ENCODE measurements at places on chromosomes 1 and 21.

DNA sequence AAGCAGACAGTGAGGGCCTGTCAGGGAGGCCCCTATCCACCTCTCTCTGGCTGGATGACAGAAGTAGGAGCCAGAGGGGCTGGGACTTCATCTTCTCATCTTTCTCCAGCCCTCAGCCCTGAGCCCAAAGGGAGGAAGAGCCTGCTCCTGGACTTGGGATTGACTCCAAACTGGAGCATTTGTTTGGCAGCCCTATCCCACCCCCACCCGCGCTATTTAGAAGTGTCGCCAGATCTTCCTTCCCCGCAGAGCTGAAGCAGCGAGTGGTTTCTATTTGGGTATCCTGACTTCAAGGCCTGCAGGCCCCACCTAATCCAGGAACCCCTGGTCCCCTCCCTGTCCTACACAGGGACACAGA, 9.6 kb downstream of the NES start:
- DNase-seq = no peak

- no peak for DNase-seq
These were observed 72.2 kb downstream of the ATF6 start for GRCh38 chr1:161838362-161838761.

DNA sequence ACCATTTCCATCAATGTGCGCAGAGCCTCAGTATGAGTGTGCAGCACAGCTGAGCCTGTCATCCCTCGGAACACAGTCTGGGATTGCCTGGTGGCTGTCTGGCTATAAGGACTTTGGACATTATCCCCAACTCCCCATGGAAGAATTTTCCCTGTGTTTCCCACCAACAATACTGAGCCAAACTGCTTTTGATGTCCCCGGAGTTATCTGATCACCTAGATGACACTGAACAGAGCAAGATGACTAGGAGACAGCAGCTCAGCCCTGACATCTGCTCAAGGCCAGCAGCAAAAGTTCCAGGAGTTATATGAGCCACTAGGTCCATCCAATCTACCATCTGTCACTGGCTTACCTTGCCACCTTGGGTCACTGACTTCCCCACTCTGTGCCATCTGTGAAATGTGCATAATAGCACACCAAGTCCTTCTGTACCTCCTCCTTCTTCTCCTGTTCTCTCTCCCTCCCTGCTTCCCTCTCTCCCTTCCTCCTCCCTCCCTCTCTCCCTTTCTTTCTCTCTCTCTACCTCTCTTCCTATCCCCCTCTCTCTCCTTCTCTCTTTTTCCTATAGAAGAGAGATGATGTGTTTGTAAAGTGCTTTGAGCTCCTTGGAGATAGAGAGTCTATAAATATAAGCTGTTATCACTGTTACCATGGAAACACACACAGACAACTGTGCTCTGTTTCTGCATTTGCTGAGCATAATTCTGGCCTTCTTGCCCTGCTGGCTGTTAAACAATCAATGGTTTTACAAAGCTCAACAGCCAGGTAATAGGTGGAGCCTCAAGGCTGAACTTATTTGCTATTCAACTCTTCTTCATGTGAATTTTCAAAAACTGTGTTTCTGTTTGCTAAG, 19.7 kb upstream of the ATP1B1 start:
- DNase-seq = no peak

- DNase-seq = no peak
These were observed 615.2 kb downstream of the PLA2G4A start for GRCh38 chr1:187443939-187444338.

- DNase-seq = no peak
These were observed 44.2 kb upstream of the KDM4A start for GRCh38 chr1:43605766-43606165.

DNA sequence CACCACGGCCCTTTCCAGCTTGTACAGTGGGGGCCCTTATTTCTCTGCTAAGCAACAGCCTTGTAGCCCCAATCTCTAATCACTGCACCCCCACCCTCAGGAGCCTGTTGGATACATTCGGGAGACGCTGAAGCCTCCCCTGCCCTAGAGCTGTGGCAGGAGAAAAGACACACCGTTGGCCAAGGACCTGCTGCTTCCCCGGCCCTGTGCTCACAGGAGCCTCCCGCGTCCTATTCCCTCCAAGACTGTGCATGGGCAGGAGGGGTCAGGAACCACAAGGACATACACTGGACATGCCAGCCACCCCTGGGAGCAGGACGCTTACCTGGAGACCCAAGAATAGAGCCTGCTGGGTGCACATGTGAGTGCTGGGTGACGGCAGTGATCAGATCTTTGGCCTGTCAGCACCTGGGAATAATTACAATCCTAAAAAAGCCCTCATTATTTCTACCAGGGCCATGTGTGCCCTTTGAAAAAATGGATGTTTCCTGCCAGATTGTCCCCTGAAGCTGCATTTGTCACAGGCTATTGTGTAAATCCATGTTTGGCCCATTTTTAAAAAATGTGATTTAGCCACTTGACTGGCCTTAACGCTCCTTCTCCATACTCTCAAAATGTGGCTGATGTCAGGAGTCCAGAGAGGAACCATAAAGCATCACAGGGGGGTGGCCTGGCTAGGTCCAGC, 590.6 kb downstream of the MATN1 start:
- DNase-seq = no peak

DNA sequence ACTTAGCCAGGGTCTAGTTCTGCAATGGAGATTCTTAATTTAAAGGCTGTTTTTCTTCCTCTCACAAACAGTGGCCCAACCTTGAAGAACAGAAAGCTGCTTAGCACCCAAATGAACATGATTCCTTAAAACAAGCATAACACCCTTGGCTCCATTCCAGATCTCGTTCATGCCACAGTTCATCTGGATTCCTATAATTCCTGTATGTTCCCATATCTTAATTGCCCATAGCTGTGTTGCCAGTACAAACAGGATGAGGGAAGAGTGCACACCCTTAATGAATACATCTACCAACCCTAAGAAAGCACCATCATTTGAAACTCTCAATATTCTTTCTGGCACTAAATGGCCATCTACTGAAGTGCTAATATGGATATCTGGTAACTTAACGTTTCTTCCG, 45.5 kb downstream of the TGFB2 start:
- no peak for DNase-seq

GRCh38 chr1:111600886-111601386, 18.7 kb upstream of the RAP1A start:
- no peak for DNase-seq

DNA sequence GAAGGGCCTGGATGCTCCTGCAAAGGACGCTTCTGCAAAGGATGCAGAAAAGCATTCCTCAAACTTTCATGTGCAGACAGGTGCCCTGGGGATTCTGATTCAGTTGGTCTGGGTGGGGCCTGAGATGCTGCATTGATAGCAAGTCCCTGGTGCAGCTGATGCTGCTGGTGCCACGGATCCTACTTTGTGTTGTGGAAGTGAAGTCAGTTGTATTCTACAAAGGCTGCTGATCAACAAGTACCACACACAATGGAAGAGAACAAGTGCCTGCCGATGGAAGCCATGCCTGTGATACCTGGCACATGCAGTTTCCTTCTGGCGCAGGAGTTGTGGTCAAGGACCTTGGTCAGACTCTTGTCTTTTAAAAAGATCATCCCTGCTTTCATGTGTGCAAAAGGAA, 478.8 kb downstream of the CAMTA1 start:
- no peak for DNase-seq

DNA sequence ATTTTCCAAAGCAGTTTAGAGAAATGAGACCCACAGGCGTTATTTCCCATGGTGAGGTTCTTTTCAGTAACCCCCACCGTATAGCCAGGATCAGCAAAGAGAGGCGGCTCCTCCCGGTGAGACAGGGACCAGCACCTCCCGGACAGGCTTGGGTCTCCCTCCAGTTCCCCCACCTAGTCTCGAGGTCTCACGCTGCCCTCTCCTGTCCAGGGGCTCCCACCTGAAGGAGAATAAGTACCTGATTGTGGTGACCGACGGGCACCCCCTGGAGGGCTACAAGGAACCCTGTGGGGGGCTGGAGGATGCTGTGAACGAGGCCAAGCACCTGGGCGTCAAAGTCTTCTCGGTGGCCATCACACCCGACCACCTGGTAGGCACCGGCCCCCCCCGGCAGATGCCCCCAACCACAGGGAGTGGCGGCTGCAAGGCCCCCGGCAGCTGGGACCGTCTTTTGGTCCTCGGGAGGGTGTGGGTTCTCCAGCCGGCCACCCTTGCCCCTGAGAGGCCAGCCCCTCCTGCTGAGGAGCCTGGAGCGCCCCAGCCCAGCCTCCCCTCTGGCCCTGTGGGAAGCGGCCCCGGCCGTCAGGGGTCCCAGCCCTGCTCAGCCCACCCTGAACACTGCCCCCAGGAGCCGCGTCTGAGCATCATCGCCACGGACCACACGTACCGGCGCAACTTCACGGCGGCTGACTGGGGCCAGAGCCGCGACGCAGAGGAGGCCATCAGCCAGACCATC, 4.9 kb downstream of the COL6A1 start:
- no peak for DNase-seq

DNA sequence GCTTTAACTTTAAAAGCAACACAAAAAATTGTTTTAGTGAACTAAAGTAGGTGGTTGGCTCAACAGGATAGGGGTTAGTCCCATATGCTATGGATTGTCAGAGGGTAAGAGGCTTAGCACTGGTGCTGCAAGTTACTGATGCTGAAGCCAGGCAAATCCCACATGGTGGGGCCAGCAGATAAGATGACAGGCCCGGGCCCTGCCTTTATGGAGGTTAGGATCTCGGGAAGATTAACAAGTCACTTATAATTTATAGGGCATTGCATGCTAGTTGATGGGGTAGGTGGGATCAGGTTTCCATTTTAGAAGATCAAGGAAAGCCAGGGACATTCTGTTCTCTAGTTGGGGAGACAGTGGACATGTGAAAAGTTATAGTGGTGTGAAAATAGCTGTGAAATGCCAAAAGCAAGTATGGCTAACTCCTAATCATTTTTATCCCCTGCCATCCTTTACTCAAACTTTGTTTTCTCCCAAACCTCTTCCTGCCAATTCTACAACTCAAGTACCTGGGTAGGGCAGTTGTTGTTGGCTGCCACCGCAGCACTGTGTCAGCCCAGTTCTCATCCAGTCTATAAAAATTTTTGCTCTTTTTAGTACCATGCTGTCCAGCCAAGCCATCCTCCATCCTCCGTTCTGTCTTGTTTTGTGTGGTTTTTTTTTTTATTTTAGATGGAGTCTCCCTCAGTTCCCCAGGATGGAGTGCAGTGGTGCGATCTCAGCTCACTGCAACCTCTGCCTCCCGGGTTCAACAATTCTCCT, 10.3 kb downstream of the CHAF1B start:
- DNase-seq = no peak

DNA sequence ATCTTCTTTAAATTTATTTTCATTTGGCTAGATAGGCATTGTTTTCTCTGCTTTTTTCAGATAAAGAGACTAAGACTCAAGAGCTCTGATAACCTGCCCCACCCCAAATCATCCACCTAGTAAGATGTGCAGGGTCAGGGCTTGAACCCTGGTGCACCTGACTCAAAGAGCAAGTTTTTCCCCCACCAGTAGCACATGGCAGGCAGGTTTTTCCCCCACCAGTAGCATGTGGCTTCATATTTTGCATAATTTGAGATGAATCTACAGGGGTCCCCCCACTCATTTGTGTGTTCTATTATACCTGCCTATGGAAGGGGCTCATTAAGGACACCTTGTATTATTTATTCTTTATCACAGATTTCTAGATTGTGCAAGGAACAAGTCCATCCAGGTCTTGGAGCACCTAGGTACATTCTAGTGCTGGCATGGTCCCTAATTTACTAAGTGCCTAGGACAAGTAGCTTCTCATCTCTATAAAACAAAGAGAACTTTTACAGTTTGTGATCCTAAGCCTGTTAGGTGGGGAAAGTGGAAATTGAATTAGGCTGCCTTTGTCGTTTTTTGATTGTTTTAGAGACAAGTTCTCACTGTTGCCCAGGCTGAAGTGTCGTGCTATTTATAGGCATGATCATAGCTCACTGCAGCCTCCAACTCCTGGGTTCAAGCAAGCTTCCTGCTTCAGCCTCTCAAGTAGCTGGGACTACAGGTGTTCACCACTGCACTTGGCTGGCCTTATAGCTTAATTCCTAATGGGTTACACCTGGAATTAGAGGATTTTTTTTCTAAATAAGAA, 13.2 kb upstream of the CTSE start:
- DNase-seq = no peak

GRCh38 chr1:50155541-50155940, 46.8 kb downstream of the ELAVL4 start:
- DNase-seq = no peak

DNA sequence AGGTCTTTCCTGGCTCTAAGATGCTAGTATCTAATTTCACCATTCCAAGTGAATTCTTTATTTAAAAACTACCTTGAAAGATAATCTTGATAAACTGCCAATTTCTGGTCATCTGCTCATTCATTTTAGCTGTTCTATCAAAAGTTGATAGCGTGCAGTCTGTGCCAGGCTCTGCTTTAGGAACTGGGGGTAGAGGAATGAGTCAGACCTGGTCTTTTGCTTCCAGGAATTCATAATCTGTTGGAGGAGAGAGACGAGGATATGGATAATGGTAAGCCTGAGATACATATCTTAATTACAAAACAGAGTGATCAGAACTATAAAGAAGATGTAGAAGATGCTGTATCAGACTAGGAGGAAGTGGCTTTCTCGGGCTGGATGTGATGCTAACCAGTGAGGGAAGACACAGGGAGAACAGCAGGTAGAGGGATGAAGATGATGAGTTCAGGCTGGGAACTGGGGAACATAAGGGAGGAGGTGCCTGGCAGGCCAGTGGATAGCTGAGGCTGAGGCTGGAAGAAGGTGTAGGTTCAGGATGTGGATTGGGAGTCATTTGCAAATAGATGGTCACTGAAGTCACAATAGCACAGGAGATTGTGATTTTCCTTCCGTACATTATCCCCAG, 12.3 kb upstream of the PHC2 start:
- DNase-seq = no peak

- DNase-seq = no peak
These were observed 14.2 kb downstream of the UTS2 start for GRCh38 chr1:7838714-7839113.

- DNase-seq = peak; percentile 90
These were observed 49.7 kb downstream of the RASSF5 start for GRCh38 chr1:206556750-206557635.

DNA sequence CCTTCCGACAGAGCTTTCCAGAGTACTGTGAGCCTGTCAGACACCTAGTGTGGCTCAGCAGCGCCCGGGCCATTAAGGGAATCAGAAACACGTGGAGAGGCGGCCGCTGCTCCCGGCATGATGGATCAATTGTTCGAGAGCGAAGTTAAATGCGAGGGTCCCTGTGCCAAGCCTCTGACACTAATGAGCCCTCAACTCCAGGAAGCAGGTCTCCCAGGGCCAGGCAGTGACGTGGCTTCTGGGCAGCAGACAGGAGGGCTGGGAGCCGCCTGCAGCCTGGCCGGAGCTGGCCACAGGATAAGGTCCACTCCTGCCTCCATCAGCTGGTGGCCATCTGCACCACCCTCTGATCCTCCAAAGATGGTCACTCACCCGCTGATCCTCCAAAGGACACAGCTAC, 67.5 kb upstream of the CLDN14 start:
- no peak for DNase-seq

DNA sequence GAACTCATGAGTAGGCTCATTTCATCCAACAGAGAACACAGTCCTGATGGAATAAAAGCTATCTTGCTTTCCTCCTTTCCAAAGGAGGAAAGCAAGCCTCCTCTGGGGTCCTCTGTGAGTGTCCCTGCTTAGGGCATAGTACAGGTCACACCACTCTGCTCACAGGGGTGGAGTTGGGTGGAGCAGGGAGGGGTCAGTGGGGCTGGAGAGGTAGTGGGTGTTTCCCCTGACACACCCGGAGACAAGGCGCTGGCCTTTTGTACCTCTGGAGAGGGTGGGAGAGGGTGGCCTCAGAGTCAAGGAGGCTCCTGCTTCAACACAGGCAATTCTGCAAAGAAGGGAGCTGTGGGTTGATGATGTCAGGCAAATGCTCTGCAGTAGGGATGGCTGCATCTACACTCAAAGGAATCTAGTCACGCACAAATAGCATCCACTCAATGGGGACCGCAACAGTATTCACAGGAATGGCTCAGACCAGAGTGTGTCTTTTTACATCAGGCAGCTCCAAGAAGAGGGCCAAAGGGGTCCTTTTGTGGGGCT, 58.6 kb upstream of the PLXNA2 start:
- DNase-seq = no peak

All from activated T-cell treated with anti-CD3 and anti-CD28 coated beads, Interleukin-2, amount 50 U/mL, for 1 hour (primary cell).